Adipocyte (in vitro differentiated cells): ENCODE measurements at places on chromosomes 12 and 14.

GRCh38 chr12:32265951-32266350, 133.4 kb upstream of the FGD4 start:
- no peak for DNase-seq

DNA sequence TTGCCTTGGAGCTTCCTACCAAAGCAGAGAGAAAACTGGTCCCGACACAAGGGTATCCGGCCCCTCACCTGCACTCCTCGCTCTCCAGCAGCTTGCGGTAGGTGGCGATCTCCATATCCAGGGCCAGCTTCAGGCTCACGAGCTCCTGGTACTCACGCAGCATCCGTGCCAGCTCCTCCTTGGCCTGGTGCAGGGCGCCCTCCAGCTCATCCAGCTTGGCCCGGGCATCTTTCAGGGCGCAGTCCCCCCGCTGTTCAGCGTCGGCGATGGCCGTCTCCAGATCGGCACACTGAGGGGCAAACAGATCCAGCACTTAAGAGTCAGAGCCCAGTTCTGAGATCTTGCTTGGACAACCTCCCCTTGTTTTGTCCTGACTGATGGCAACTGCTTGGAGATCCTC, 13.7 kb downstream of the KRT72 start:
- DNase-seq: no peak

- DNase-seq: no peak
Observed at GRCh38 chr14:34231626-34232025, 230.4 kb downstream of the SPTSSA start.

DNA sequence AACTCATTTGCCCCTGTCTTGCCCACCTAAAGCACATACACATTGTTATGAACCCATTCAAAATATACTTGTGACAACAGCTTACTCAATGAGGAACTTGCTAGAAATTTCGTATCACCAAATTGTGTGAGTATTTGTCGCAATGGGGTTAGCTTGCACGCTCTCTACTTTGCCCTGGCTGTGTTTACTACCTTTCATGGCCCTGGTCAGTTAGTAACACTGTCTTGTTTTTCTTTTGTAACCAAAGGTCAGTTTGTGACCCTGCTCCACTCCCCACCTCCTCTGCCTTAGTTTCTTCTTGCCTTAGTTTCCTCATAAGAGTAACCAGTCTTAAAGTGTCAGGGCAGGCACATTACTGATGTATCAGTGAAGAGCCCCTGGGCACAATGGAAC, 205.8 kb upstream of the EEA1 start:
- no peak for DNase-seq

DNA sequence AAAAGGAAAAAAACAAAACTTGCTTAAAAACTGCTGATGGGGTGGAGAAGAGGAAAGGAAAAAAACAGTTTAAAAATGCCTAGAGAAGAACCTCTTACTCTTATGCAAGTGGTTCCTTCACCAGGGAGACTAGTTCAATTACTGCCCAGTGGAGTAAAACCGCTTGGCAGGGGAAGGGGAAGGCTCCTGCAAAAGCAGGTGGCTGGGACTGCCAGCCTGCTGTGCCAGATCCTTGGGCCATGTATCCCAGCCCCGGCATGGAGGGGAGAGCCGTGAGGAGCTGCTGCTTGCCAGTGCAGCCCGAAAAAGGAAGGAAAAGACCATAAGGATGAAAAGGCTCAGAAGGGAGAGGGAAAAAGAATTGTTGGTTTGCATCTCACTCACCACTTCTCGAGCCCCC, 123.0 kb downstream of the FSCB start:
- DNase-seq: no peak

DNA sequence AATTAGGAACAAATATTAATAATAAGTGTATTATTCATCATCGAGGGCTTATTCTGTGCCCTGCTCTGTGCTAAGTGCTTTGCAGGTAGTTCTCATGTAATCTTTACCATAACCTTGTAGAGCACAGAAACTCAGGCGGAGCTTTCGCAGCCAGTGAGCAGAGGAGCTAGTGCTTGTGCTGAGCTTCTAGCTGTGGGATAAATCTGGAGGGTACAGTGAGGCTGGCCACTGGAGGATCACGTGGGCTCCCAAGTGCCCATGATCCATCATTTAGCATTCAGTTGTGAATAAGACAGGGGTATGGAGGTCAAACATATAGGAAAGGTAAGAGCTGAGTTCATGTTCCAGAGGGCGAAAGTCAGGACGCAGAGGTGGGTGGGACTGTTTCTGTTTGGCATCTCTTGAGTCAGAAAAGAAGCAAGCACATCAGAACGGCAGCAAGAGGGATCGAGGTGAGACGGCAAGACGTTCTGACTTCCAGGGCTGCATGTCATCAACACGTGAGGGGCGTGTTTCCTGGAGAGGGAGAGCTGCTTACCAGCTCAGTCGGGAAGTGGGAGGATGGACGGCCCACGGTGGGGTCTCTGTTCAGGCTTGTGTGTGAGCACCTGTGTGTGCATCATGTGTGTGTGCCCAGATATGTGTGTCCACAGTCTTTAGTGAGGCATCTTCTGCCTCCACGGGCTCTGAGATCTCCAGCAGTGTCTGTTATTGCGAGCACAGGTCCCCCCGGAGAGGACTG, 16.8 kb upstream of the KRT80 start:
- no peak for DNase-seq

DNA sequence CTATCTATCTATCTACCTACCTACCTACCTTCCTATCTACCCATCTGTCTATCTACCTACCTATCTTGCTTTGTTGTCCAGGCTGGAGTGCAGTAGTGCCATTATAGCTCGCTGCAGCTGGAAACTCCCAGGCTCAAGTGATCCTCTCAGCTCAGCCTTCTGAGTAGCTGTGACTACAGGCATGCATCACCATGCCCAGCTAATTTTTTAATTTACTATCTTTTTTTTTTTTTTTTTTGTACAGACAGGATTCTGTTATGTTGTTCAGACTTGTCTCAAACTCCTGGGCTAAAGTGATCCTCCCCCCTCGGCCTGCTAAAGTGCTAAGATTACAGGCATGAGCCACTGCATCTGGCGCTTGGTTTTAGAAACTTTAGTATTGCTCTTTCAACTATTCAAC, 762.4 kb downstream of the SLC6A15 start:
- no peak for DNase-seq

- DNase-seq: no peak
Observed at GRCh38 chr14:99579120-99579836, 24.7 kb downstream of the CCDC85C start.

DNA sequence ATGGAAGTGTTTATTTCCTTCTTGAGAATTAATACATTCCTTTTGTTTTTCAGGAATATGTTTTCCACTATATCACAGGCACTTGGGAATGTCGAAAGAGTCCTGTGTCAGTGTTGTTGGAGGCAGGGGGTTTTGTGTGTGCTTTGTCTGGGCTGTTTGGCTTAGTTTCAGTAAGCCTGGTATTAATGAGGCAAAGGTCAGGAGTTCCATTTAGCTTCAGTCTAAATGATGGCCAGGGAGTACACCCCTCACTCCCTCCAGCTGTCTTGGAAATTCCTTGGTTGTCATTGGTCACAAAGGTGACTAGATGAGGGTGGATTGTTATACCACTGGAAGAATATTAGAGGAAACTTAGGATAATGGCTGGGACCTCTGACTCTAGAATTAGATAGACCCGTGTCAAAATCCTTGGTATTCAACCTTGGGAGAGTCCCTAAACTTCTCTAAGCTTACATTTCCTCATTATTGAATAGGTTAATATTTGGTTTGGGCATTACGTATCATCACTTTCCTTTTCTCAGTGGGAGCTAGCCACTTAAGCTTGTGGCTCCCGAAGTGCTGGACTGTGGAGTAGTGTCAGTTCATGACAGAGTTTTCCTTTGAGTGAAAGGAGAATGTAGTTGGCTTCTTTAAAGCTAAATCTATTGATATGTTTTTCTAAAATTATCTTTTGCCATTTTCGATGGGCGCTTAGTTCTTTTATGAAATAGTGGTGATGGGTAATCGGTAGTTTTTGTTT, 5.2 kb downstream of the FRS2 start:
- peak; percentile 68 for DNase-seq

DNA sequence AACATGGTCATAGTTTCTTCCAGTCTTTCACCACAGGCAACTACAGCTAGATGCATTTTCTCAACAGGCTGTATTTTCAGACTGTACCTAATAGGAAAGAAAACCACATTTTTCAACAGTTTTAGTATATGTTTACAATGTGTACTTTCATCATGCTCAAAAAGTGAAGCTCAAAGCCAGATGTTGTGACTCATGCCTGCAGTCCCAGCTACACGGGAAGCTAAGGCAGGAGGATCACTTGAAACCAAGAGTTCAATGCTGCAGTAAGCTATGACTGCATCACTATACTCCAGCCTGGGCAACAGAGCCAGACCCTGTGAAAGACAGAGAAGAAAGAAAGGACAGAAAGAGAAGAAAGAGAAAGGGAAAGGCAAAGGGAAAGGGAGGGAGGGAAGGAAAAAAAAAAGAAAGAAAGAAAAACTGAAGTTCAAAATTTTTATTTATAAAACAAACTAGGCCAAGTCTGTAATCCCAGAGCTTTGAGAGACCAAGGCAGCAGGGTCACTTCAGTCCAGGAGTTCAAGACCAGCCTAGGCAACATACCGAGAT, 25.5 kb downstream of the GXYLT1 start:
- DNase-seq: peak; percentile 75

- DNase-seq: no peak
Observed at GRCh38 chr14:72539661-72540315, 354.1 kb downstream of the DPF3 start.

GRCh38 chr12:130463818-130464670, 126.4 kb downstream of the PIWIL1 start:
- DNase-seq: no peak

DNA sequence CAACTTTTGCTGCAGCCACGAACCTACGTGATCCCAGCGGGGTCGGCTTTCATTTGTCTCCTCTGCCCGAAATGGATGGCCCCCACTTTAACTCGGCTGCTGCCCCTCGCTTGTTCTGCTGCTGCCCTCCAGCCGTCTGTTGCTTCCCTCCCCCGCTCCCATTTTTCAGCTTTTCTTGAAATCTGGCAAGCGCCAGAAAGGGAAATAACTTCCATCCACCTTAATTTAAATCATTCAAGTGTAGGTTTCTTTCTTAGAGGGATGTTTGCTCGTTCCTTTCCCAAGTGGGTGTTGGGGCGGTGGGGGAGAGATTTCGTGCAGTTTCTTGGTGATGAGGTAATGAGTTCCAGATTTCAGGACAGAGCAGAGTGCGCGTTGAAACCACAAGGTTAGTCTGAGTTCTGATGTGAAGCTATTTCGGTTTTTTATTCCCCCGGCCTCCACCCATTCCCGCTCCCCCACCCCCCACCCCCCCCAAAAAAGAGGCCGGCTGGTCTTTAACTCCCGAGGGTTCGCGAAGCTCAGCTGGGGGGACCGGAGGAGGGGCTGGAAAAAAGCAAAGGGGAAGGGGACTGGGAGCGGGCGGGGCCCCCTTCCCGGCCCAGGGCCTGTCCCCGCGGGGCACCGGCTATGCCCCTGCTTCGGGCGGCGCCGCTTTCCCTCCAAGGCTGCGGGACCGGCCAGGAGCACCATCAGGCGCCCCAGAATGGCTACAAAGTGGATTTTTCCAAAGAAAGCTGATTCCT, 2.2 kb upstream of the ZFP36L1 start:
- DNase-seq: peak; percentile 96

DNA sequence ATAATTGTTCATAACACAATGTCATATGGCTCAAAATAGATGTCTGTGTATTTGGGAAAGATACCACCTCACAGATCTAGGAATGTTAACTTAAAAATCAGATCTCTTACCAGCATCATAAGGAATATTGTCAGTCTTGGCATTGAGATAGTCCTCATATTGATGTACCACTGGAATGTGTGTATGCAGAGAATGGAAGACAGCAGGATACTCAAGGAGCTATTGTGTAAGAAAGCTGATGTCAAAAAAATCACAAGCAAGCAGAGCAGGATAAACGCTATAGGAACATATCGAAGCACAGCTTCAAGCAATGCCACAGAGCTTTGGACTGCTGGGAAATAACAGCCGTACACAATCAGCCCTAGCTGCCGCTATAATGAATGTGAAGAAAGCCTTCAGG, 45.1 kb upstream of the GRIN2B start:
- DNase-seq: no peak

- no peak for DNase-seq
Observed at GRCh38 chr12:54126696-54127537, 61.9 kb downstream of the SMUG1 start.

- DNase-seq: no peak
Observed at GRCh38 chr12:11545484-11546330, 103.8 kb upstream of the ETV6 start.

DNA sequence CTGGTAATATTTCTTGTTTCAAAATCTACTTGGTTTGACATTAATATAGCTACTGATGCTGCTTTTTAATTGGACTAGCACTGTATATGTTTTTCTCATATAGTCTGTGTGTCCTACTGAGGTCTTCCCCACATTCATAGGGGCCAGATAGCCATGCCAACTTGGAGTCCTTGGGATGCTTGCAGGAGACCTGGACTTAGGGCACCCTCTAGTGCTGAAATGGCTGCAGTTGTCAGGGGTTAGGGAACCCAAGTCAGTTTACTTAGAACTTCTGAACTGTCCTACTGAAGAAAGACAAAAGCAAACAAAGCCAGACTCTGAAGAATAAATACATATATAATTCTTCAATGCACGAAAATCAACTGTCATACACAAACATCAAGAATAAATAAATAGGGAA, 279.9 kb upstream of the SYT1 start:
- peak; percentile 30 for DNase-seq

- DNase-seq: no peak
Observed at GRCh38 chr14:23648764-23649460, 12.7 kb downstream of the DHRS2 start.

GRCh38 chr12:79174626-79175025, 310.1 kb downstream of the SYT1 start:
- DNase-seq: peak; percentile 79

GRCh38 chr14:31930493-31931240, 146.4 kb upstream of the ARHGAP5 start:
- peak; percentile 15 for DNase-seq
